Astrocyte of the cerebellum (primary cell): ENCODE measurements at places on chromosomes 1 and 21.

DNA sequence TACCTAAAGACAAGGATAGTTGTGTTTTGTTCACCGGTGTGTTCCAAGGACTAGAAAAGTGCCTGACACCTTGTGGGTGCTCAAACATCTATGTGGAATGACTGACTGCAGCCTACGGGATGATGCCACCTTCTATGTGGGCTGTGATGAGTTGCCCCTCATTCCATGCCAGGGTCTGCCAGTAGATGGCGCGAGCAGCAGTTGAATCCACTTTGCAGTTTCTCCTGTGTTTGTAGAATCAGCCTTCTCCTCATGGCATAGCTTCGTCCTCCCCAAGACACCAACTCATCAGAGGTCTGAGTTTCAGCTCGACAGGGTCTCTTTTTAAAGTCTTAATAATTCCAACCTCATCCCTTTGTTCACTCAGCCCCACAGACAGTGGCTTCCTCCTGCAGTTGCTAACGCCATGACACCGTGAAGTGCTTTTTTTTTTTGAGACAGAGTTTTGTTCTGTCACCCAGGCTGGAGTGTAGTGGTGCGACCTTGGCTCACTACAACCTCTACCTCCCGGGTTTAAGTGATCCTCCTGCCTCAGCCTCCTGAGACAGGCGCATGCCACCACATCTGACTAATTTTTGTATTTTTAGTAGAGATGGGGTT is 133.7 kb downstream of the CAPN8 start:
- DNase-seq: no peak

- DNase-seq: no peak
These were observed 95.6 kb upstream of the CACNA1E start for GRCh38 chr1:181387702-181388101.

GRCh38 chr1:183588827-183589226 is 1.4 kb downstream of the NCF2 start:
- no peak for DNase-seq

- DNase-seq: no peak
These were observed 259.6 kb upstream of the ST6GALNAC5 start for GRCh38 chr1:76607717-76608116.

DNA sequence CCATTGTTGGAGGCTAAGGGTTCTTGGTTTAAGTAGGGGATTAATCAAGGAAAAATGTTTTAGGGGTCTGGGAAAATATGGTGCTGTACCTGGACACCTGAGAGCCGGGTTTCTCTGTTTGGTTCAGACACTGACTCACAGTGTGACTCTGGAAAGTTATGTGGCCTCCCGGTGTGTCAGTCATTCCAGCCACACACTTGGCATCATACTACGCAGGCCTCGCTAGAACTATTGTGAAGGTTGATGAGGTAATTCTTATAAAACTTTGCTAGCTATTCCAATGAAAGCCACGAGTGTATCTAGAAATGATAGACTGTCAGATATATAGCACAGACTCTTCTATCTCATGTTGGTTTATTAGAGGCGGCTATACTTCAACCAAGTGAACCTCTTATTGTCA is 4.8 kb upstream of the CAMSAP2 start:
- DNase-seq: peak; percentile 15

- DNase-seq: no peak
These were observed 494 bp downstream of the UBE2J2 start for GRCh38 chr1:1273209-1273511.

GRCh38 chr1:185679220-185679619 is 55.0 kb upstream of the HMCN1 start:
- DNase-seq: no peak

DNA sequence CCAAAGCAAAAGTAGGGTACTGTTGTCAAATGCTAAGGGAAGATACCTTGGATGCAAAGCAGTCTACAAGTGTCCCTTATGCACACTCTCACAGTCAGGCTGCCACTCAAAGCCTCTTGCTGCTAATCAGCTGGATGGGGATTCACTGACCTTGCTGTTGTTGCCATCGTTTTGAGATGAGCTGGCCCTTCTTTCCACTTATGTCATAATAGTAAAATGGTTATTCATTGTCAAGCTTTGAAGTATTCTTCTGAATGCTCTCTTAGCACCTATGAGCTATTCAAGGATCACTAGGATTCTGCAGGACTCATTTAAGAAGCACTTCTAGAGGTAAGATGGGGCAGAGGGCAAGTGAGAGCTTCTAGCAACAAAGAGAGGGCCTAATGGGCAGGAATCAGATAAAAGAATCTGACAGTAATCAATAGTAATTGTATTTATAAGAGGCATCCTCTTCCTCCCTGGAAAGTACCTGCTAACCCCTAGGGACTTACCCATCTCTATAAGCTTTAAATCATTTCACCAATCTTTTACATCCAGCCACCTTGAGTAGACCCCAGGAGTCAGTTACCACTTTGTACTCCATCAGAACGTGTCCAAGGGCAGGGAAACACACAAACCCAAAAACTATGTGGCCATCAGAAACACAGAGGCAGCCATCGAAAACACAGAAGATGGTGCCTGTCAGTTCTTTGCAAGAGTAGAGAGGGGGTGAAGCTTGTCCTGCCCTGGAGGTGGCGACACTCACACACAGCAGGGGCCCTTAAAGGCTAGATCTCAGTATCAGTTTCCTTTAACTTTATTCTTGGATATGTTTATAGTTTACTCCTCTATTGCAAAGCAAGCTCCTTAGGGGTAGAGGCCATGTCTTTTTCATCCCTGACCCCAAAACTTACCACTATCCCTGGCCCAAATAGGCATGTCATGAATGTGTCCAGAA is 103.7 kb upstream of the NFIA start:
- no peak for DNase-seq

GRCh38 chr1:20361401-20361800 is 70.7 kb downstream of the VWA5B1 start:
- DNase-seq: no peak

DNA sequence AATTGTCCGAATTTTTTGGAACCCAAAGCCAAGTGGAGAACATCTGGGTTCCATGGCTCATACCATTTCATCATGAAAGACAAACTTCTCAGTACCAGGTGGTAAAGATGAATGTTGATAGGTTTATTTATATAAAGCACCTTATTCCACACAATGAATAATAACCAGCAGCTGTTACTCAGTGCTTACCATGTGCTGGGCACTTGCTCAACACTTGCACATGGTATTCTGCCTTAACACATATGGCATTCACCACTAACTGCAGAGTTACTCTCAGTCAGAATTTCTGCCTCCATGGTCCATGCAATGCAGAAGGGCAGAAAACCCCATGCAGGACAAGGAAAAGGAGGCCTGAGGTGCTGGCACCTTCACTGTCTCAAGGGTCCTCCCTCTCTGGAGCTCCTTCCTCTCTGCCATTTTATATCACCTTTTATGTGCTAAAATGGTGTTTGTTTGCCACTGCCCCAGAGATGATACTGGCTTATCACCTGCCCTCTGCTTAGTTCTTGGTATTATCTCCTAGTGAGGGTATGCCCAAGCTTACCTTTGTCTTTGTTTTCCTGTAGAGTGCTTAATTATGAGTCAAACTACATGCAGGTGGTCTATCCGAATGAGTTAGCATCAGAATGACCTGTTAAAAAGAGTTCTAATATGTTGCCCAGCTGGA is 76.7 kb upstream of the ZNF326 start:
- no peak for DNase-seq

DNA sequence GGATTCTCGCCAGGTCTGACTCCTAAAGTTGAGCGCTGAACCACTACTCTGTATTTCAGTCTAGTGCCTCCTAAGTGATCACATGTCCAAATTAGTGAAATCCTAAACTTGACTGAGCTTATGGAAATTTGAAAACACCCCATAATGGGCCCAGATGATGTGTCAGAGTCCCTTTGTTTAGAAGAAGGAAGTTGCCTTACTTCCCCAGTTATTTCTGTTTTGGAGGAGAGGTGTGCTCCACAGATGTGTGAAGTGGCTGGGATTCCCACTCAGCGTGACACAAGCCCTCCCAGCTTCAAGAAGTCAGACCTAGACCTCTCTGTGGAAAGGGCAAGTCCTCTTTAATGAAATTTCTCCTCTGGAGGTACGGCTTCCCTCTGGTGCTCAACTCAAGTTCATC is 188.8 kb downstream of the TTLL7 start:
- DNase-seq: no peak

GRCh38 chr1:230618537-230618936 is 23.7 kb upstream of the COG2 start:
- DNase-seq: no peak

DNA sequence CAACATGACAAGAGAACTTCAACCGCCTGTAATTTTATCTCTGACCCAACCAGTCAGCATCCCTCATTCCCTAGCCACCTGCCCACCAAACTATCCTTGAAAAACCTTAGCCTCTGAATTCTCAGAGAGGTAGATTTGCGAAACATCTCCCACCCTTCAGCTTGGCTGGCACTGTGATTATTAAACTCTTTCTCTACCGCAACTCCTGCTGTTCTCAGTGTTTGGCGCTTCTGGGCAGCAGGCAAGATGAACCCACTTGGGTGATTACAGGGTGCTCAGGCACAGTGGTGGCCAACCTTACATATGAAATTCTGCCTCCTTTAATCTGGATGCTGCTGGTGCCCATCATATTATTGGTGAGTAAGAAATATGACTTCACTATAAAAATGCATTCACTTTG is 22.1 kb downstream of the CCDC190 start:
- no peak for DNase-seq

DNA sequence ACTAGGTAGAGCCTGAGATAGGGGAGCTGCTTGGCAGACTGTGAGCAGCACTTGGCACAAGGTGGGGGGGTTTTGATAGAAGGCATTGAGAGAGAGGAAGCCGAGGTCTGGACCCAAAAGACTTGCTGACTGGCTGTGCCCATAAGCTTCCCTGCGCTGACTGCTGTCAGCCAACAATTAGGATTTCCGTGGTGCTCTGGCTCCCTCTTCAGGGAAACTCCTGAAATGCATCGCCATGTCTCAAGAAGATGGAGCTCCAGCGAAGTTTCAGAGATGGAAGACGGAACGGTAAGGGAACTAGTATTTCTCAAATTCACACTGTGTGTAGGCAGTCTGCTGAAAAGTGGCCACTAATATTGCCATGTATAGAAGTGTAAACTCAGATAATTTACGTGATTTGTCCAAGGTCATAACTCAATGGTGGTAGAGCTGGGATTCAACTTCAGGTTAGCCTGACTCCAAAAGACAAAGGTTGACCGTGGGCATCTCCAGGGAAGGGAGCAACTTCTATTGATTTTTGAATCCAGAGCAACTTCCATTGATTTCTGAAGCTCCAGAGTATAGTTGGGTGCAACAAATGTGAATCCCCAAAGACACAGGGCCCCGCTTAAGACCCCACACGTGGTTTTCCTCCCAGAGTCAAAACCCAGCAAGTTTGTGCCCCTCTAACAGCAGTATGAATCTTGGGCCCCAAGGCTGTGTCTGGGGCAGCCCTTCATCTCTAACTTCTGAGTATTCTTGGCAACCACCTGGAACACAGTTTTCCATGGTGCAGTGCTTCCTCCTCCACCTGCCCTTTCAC is 44.5 kb upstream of the CRNN start:
- peak; percentile 63 for DNase-seq

- peak; percentile 55 for DNase-seq
These were observed 716.2 kb downstream of the NCAM2 start for GRCh38 chr21:21714426-21714825.

GRCh38 chr1:237634922-237635321 is 255.8 kb downstream of the ZP4 start:
- DNase-seq: no peak

- DNase-seq: no peak
These were observed 19.1 kb downstream of the RAB7B start for GRCh38 chr1:205983925-205984725.

DNA sequence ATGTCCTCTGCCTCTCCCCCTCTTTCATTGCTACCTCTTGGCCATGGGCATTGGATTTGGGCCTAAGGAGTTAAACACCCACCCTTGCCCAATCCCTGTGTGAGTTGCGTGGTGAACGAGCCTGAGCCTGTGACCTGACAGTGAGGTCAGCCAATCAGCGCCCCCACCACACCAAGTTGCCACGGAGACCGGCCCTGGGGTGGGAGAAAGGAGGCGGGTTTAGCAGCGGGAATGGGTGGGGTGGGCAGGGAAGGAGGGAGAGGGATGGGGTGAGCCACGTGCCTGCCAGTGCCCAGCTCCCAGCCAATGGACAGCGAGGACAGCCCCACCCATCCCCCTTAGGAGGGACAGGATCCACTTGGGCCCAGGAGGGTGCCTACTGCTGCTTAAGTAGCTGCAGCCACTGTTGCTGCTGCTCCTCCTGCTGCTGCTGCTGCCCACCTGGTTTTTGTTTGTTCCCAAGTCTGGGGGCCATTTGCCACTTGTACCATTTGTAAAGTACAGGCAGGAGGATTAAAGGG is 9.5 kb downstream of the ZBTB7B start:
- DNase-seq: no peak

- no peak for DNase-seq
These were observed 137.5 kb downstream of the CENPF start for GRCh38 chr1:214740471-214740870.

DNA sequence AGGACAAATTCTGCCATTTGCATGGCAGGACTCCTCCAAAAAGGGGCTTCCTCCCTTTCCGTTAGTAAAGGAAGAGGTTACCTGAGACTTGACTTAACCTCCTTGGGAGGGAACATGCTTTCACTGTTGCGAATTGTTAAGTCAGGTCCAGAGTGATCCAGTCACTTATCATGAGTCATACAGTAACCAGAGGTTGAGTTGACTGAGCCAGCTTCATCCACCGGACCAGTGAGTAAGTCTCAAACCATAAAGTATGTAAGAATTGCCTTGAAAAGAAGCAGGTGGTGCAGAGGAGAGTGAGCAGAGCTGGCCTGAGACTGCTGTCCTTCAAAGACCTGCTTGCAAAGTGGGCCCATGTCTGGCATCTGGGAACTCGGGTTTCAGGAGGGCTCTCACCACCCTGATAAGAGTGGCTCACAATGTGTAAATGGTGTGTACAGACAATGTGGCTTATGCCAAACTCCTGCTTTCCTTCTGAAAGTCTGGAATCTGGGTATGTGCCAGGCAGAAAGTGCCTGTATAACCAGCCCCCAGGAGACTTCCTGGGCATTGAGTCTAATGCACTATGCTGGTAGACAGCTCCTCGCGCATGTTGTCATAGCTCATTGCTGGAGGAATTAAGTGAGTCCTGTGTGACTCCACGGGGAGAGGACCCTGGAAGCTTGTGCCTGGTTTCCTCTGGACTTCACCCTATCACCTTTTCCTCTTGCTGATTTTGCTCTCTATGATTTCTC is 84.3 kb upstream of the KLHDC7A start:
- no peak for DNase-seq

- no peak for DNase-seq
These were observed 8.8 kb upstream of the RNF223 start for GRCh38 chr1:1082776-1083415.

DNA sequence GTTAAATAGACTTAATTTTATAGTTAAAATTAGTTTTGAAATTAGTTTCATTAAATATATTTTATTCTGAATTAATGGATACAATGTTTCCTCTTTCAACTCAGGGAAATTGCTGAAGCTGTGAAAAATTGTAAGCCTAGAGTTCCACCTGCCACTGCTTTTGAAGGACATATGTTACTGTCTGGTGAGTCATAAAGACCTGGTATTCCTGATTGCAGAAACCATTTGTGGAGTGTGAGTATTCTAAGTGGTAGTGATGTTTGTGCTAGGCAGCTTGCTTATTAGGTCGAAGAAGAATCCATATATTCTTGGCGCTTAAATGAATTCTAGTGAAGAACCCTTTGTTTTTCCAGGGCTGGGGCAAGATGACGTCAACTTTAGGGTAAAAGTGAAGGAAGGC is 34.0 kb downstream of the MTR start:
- DNase-seq: no peak
